ENCODE measurements at places on chromosomes 6 and 20.

DNA sequence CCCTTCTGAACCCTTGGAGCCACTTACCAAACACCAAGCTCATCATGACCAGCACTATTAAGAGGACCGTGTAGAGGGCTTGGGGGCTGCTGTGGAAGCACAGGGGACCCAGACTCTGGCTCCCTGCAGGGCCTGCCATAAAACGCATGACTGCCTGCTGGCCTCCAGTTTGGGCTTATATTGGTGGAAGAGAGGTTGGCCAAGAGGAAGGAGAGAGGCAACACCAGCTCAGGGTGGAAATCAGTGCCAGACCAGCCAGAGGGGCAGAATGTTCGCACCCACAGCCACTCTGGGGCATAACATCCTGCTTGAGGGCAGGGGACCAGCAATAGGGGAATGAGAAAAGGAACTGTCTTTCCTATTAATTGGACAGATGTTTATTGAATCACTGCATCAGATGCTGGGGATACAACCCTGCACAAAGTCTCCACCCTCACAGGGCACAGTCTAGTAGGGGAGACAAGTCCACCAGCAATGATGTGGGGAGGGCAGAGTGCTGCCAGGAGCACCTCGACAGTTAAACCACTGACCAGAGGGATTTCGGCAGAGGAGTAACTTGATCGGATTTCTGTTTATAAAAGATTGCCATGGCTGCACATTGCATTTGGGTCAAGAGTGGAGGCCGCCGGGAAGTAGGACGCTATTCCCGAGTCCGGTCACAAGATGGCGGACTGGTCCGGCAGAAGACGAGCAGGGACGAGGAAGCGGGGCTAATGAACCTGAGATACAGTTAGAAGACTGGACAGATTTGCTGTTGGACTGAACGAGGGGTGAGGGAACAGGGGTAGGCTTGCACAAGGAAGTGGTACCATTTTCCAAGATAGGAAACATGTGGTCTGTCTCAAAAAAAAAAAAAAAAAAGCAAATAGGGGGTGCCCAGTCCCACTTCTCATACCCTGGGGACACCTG lies at the start of gene LY6G5C:
TSS of gene LY6G5C (minus strand) at position 842 of the 909 bp plus-strand sequence. CDS start at position 148, 694 bp downstream.
- DNase-seq = peak; percentile 81

DNA sequence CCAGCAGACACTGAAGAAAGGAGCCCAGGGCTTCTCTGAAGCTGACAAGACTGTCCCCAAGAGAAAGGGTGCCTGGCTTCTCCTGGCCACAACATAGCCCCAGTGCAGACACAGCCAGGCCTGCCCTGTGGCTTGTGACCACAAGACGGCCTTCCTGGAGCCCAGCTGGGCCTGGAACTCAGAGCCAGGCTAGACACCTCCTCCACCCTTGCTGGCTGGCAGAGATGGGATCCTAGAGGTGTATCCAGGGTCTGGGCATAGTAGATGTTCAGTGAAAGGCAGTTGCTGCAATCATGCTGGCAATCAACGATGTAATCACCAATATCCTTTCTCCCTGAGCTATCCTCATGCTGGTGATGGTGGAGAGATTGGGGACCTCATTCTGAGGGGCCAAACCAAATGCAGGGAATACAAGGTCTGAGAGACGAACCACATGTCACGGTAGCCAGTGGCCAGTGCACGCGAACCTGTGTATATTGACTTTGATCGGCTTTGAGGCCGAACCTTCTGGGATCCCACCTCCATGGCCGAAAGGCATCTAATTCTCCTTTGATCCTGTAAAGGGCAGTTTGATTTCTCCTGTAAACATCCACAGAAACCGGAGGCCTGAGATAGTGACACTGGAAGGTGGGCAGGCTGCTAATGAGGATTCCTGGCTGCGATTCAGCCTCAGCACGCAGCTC lies 115.2 kb downstream of the PSMB1 start:
- no peak for DNase-seq

DNA sequence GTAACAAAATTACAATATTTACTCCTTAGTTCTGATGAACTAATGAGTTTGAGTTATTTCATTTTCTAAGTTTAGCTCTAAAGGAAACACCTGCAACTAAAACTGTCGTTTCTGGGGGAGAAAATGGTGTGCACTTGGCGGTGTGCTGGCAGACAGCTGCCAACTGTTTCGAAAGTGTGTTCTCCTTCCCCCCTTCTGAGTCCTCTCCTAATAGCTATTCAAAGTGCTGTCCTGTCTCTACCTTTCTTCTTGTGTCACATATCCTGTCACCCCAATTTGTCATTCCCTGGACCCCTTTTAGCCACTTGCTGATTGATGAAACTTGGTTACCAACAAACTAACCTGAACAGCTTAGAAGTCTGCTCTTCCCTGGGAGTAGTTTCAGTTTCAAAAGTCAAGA lies 4.9 kb upstream of the UBE2J1 start:
- no peak for DNase-seq

- DNase-seq = peak; percentile 49
Measured at GRCh38 chr20:54067606-54068174, 2.7 kb downstream of the BCAS1 start.

GRCh38 chr6:134651519-134651918 lies 298.4 kb downstream of the ALDH8A1 start:
- no peak for DNase-seq

- peak; percentile 25 for DNase-seq
Measured at GRCh38 chr6:168384045-168385036, 56.6 kb upstream of the SMOC2 start.

GRCh38 chr6:88708197-88708744 lies 255.1 kb downstream of the RNGTT start:
- DNase-seq = no peak

- no peak for DNase-seq
Measured at GRCh38 chr6:30985490-30985889, 2.0 kb downstream of the MUC21 start.

GRCh38 chr6:43089467-43089866 lies 13.4 kb downstream of the PTK7 start:
- no peak for DNase-seq

GRCh38 chr6:19660123-19660910 lies 176.9 kb upstream of the ID4 start:
- no peak for DNase-seq

- DNase-seq = no peak
Measured at GRCh38 chr6:154112181-154112809, 73.3 kb downstream of the OPRM1 start.

DNA sequence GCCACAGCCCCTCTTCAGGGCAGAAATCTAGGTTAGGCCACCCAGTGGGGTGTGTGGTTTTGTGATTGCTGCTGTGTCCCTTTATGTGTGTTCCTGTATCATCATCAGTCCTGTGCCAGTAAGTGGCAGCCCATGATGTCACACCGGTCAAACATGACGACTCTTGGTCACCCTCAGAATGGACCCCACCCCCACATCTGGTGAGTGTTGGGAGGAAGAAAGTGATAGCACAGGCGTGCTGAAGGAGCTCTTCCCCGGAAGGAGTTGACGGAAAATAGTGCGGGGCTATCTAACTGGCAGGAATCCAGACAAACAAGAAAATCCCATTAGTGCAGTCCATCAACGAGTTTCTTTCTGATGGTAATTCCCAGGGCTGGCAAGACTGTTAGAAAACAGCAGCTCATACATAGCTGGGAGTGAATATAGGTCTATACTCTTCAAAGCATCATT lies 33.4 kb upstream of the IL17A start:
- no peak for DNase-seq

- no peak for DNase-seq
Measured at GRCh38 chr6:24107294-24107693, 18.7 kb upstream of the NRSN1 start.

GRCh38 chr20:49676581-49677291 lies 36.9 kb downstream of the B4GALT5 start:
- DNase-seq = peak; percentile 59

GRCh38 chr20:33015114-33015484 lies 7.6 kb downstream of the BPIFB2 start:
- no peak for DNase-seq

GRCh38 chr6:36607683-36608386 lies 13.7 kb downstream of the SRSF3 start:
- DNase-seq = no peak

DNA sequence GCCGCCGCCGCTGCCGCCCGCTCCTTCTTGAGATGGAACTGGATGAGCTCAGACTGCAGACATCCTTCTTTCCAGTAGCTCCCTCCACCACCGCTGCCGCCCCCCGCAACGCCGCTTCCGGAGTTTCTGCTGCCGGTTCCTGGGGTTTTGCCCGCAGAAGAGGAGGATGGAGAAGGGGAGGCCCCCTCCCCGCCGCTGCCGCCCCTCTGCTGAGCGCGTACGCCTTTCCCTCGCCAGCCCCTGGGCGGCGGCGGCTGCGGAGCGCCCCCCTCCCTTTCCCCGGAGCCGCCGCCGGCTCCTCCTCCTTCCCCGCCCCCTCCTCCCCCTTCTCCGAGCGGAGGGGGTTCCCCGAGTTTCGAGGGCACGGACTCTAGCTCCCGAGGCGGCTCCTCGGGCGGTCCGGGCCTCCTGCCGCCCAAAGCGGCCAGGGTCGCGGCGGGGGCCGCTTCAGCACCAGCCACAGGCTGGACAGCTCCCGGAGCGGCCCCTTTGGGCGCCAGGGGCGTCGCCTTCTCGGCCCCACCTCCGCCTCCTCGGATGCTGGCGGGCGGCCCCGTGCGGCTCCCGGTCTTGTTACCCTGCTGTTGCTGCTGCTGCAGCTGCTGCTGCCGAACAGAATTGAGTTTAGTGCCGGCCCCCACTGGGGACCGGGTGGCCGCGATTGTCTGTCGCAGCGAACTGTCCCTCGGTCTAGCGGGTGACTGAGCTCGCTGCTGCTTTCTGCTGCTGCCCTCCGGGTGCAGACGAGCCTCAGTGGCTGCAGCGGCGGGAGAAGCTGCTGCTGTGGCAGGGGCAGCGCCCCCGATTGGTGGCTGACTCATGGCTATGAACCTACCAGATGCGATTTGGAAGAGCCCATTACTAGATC lies 3.1 kb downstream of the MTCL3 start:
- DNase-seq = peak; percentile 66

DNA sequence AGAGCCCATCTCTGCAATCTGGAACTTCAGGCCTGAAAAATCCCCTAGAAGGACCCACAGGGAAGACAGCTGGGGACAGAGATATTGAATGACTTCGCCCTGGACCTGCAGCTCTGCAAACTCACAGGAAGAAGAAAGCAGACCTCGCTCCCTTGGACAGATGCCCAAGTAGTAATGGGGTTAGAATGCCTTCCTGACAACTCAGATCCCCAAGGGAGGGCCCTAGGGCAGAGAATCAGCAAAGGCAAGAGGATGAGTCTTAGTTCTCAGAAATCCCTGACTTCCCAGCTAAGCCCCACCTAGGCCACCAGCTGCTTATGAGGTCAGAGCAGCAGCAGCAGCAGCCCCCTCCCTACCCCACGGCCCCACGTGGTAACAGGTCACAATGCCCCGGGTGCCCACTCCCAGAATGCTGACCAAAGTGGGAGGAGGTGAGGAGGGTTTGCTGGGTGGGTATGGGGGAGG lies at the start of gene C20orf141:
TSS of gene C20orf141 (plus strand) at position 401 of the 465 bp plus-strand sequence. CDS start 198 bp downstream, outside the sequence.
- DNase-seq = peak; percentile 100

GRCh38 chr20:55174172-55174571 lies 698.8 kb downstream of the DOK5 start:
- no peak for DNase-seq

DNA sequence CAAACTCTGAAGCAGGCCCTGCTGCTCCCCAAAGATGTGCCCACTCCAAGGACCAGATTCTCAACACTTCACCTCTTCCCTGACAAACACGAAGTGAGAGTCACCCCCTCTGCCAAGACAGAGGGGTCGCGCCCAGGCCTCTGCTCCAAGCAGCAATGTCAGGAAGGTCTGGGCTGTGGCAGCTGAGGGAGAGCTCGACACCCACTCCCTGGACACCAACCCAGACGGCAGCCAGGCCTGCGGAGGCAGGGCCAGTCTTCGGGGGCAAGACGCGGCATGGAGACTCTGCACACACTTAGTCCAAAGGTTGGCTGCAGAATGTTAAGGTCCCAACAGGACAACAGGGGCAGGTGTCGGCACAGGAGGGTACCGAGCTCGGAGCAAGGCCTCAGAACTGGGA lies 144.2 kb downstream of the DLL1 start:
- DNase-seq = no peak

- no peak for DNase-seq
Measured at GRCh38 chr6:98678481-98678880, 155.9 kb upstream of the POU3F2 start.
